ENCODE measurements at places on chromosomes 11 and 22. TPM values are rescaled to one million over a fixed set of nuclear protein-coding genes. Genes with fewer than 3 reads are reported as not detected.

NEU3 gene
- total RNA-seq = 4.4 TPM

CCDC81 gene
- total RNA-seq = 0.18 TPM

PLAAT4 gene
- 2.2 TPM for total RNA-seq

TMEM126A gene
- 61.6 TPM for total RNA-seq

MS4A15 gene
- not detected for total RNA-seq

OR9G4 gene
- total RNA-seq = not detected

ME3 gene
- total RNA-seq = 16.8 TPM

SGSM1 gene
- total RNA-seq = 0.64 TPM
